ENCODE measurements at places on chromosomes 5 and 9. TPM values are rescaled to one million over a fixed set of nuclear protein-coding genes. Genes with fewer than 3 reads are reported as not detected.

GLRA1 gene
- total RNA-seq = not detected

PCDHA10 gene
- total RNA-seq = 0.33 TPM

TRPM6 gene
- total RNA-seq = 0.07 TPM

FYB1 gene
- total RNA-seq = not detected

OSMR gene
- 46.7 TPM for total RNA-seq

C9orf50 gene
- not detected for total RNA-seq

Measured in kidney epithelial cell (primary cell).